Vagina (tissue), 2 donors: ENCODE measurements at places on chromosomes 5 and 9.

- no peak for DNase-seq
Observed at GRCh38 chr9:89609426-89610006, 4.7 kb downstream of the GADD45G start.

DNA sequence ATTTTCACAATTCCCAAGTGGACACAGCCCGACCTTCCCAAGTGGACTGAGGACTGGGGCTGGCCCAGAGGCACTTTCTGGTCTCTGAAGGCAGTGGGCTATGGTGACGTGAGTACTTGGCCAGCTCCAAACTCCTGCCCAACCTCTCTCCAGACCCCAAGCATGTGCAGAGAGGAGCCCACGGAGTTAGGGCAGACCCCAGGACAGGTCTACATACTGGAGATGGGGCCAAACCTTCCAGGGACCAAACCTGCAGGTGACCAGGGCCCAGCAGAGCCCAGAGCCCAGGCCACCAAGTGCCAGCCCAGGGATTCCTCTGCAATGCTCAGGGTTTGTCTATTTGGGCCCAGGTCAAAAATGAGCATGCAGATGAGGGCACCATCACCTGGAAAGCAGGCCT lies 15.3 kb downstream of the BRD3 start:
- DNase-seq: no peak

DNA sequence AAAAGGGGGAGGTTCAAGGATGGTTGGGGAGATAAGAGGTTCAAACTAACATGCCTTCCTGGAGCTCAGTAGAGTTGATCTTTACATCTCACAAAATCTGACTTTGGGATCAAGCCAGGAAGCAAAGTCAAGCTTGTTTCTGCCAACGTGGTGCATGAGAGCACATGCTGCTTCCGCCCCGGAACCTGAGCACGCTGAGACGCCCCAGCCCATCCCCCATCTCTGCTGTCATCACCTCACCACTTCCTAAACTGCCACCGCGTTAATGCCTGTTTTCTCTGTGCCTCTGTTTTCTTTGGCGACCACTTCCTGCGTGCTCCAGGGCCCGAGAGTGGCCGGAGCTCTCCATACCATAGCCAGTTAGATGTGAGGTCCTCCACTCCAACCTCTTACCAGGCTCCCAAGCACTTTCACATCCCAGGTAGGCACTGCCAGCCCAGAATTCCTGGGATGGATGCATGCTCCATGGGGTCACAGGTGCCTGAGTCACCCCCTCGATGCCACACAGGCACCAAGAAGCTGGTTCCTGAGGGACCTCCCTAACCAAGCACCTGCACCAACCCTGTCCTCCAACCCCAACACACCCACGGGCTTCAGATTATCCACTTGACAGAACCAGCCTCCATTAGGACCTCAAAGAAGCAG lies 31.2 kb upstream of the AFAP1L1 start:
- no peak for DNase-seq

DNA sequence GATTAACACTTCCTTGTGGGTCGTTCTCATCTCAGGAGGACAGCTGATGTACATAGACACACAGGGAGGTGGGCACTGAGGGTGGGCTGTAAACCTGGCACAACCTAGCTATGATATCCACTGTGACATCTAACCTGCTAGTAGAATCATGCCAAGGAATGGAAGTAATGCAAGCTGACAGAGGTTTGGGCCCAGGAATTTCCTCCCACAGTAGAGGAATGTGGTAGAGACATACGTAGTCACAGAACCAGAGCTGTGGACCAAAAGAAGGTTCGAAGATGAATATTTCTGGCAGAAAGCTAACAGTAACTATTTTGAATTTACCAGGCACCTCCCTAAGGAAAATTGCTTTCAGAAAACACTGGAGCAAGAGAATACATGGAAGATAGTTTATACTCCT lies 15.2 kb upstream of the DNAJC25 start:
- no peak for DNase-seq

DNA sequence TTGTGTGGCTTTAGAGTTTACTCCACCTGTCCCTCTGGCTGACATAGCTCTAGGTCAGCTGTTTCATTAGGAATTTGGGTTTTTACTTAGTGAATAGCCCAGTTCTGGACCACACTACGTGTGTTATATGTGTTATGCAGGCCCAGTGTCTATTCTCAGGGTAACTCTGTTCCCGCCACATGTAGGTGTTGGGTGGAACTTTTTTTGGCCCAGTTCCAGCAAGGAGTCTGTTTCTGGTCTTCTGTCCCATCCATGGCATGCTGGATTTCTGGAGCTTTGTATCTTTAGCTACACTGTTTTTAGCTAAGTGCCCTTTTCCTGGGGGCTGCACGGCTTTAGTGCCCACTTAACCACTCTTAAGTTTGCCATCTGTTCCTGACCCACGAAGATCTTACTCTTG lies 15.5 kb downstream of the RMI1 start:
- no peak for DNase-seq

DNA sequence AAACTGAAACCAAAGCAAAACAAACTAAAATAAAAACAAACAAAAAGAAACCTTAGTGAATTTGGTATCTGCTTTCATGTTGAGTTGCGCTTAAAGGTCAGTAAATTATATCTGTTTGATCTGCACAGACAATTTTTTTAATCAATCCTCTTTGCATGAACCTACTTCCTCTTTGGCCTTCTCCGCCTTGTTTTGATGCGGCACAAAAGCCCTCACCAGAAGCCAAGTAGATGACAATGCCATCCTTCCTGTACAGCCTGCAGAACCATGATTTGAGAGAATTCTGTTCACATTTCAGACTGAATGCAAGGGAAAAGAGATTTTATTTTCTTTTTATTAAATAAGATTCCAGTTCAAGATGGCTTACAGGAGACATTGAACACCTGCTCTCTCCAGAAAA lies 473.6 kb upstream of the FTMT start:
- no peak for DNase-seq

DNA sequence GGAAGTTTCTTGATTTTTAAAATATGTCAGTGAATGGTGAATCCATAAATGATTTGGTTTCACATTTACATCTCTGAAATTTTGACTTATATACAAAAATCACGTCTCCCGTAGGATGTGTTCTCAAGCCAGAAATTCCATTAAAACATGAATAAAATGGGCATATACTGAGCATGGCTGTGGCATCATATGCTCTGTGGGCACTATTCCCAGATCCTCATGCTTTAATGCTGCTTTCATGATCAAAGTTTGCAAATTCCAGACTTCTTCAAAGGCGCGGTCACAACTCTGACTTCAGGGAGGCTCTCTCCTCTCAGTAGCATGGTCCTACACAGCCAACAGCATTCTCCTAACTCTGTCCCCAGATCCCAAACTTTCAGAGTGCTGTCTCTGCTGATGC lies 723.2 kb downstream of the TAF11L14 start:
- DNase-seq: no peak

- DNase-seq: no peak
Observed at GRCh38 chr5:110918683-110919082, 152.8 kb upstream of the TSLP start.

DNA sequence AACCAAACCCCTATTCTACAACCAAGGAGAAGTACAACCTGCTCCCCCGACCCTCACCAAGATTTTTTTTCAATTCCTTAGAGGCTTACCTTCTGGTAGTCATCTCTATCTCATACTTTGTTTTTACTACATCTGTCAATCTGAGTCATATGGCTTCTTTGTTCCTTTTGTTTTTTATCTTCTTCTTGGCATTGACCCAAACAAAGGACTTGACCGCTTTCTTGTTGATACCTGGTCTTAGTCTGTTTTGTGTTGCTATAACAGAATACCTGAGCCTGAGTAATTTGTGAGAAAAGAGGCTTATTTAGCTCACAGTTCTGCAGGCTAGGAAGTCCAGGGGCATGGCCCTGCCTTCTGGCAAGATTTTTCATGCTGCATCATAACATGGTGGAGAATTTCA lies 352.7 kb downstream of the MLLT3 start:
- no peak for DNase-seq

- DNase-seq: peak; percentile 60
Observed at GRCh38 chr5:133362438-133362837, 249.9 kb downstream of the FSTL4 start.

- DNase-seq: no peak
Observed at GRCh38 chr5:127660047-127660733, 11.3 kb downstream of the CTXN3 start.

- no peak for DNase-seq
Observed at GRCh38 chr5:172211676-172212075, 17.7 kb downstream of the EFCAB9 start.

DNA sequence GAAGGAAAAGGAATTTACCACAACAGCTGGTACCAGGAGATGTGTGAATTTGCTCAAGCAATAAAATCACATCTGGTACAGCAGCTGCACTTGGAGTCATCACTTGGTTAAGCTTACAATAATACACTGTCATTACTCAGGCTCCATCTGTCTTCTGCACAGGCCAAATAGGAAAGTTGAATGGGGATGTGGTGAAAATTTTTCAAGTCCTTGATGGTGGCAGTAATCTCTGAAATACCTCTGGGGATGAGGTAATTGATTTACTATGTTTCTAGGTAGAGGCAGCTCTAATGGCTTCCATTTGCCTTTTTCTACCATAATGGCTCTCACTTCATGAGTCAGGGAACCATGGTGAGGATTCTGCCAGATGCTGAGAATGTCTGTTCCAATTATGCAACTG lies 206.8 kb upstream of the ATP10B start:
- DNase-seq: no peak

DNA sequence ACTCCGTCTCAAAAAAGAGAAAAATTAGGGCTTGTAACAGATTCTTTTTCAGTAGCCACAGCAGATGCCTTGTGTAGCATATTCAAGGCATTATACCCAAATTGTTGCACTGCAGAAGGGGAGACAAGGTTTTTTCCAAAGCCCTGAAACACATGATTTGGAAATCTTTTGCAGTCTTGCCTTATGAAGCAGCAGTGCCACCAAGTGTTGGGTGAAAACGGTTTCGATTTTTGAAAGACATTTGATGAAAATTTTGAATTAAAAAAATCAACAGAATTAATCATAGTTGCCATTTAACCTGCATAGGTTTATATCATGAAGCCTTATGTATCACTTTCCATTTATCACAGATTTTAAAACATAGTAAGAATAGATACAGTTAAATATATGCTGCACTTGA lies 479.5 kb downstream of the TAF11L14 start:
- DNase-seq: no peak

GRCh38 chr9:99607842-99608448 lies 213.7 kb upstream of the NR4A3 start:
- no peak for DNase-seq
